ENCODE measurements at places on chromosomes 5 and 9.

- DNase-seq: peak; percentile 5
Measured at GRCh38 chr5:150081541-150082283, 4.6 kb downstream of the CSF1R start.

DNA sequence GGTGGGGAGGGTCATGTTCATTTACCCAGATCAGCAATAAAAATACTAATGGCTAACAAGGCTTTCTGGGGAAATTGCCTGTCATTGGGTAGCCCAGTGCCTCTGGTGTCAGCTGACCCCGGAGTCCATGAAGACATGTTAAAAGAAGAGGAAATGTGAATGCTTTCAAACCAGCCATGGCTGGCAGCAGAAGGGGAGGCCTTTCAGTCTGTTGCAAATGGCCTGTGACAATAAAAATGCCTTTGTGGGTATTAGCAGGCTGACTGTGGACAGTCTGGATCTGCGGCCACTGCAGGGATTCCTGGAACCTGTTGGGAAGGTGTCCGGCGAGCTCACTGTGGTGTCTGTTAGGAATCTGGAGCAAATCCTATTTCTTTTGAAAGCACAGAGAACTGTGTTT, 7.5 kb downstream of the ABL1 start:
- no peak for DNase-seq

GRCh38 chr5:2017540-2018389, 135.0 kb upstream of the IRX4 start:
- DNase-seq: no peak

DNA sequence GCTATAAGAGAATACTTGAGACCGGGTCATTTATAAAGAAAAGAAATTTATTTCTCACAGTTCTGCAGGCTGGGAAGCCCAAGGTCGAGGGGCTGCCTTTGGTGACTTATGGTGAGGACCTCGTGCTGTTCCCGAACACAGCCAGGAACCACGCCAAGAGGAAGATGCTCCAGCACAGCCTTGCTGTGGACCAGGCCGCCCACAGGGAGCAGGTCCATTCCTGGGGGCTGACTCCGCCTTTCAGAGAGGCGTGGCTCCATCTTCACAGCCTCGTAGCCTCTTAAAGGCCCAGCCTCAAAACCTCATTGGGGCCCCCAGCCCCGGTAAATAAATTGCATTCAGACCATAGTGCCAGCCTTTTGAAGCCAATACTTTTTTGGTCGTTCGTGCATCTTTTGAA, 93.5 kb upstream of the CACNA1B start:
- DNase-seq: peak; percentile 58

DNA sequence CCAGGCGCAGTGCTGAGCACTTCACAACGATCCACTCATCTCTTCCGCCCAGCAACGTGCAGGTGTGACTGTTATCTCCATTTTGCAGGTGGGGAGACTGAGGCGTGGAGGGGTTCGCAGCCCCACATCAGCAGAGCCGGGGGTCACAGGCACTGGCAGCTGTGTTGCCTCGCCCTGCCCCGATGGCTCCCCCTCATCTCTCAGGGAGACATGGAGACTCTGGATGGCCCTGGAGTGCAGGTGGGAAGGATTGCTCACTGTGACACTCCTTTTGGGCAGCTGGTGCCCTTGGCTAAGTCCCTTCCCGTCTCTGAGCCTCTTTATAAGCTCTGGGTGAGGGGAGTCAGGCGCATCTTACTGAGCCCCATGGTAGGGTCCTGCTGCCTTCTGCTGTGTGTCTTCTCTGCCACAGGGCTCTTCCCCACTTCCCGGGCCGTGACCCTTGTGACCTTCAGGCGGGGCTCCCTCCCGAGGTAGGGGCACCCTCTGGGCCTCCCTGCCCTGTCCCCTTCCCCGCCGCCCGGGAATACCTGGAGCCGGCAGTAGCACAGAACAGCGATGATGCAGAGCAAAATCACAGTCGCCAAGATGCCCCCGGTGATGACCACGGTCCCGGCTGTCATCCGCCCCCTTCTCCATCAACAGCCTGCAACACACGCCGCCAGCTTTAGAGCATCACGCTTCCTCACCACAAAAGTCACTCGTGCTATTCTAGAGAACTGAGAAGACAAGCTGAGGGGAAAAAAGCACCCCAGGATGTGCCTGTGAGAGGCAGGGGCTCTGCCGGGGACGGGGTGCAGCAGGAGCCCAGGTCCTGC, 29.4 kb downstream of the FAM163B start:
- DNase-seq: no peak

- no peak for DNase-seq
Measured at GRCh38 chr5:6377582-6377904, 804 bp downstream of the MED10 start.

- DNase-seq: no peak
Measured at GRCh38 chr9:87701931-87702421, 23.9 kb upstream of the CTSL start.

DNA sequence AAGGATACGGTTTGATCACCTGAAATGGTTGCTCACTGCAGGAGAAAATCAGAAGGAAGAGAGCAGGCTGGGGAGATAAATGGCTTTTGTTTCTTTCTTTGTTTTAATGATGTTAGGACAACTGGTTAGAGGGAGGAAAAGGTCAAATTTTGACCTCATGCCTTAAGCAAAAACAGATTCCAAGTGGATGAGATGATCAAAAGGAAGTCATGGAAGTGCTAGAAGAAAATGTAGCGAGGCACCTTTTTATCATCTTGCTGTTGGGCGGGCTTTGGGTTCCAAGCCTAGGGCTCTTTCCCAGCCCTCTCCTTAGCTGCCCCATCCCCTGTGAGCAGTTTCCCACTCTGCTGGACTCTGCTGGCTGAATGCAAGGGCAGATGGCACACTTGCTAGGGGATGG, 127.9 kb downstream of the ADAMTS2 start:
- no peak for DNase-seq

GRCh38 chr9:16281707-16282106, 588.8 kb downstream of the BNC2 start:
- no peak for DNase-seq

- no peak for DNase-seq
Measured at GRCh38 chr5:78126536-78126935, 168.0 kb downstream of the AP3B1 start.

DNA sequence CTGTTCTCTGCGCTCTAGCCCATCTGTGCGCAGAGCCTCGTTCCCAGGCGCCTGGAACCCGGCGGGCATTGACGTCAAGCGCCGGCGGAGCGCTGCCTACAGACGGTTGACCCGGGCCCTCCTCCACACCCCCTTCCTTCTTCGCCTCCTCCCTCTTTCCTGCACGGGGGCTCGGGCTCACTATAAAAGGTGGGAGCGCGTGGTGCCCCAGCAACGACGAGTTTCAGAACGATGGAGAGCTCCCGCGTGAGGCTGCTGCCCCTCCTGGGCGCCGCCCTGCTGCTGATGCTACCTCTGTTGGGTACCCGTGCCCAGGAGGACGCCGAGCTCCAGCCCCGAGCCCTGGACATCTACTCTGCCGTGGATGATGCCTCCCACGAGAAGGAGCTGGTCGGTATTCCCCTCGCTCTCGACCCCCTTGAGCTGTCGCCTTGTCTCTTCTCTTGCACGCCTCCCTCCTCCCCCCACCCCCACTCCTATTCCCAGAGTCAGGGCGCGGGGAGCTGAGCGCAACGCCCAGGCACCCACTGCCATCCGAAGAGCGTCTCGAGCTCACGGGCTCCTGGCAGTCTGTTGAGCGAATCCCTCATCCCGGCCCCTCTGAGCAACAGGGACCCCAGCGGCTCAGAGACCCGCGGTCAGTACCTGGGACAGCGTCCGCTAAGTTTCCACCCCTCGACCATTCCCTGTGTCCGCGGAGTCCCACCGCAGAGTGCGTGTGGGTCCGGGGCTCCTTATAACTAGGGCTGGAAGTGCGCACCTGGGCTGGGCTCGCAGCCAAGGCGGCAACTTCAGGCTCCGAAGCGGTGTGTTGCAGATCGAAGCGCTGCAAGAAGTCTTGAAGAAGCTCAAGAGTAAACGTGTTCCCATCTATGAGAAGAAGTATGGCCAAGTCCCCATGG, at the start of gene CARTPT:
Gene CARTPT (plus strand): TSS at position 213 of the 902 bp plus-strand sequence. CDS start 19 bp downstream, at position 232.
- no peak for DNase-seq

GRCh38 chr9:76603448-76603895, 144.5 kb downstream of the GCNT1 start:
- no peak for DNase-seq

DNA sequence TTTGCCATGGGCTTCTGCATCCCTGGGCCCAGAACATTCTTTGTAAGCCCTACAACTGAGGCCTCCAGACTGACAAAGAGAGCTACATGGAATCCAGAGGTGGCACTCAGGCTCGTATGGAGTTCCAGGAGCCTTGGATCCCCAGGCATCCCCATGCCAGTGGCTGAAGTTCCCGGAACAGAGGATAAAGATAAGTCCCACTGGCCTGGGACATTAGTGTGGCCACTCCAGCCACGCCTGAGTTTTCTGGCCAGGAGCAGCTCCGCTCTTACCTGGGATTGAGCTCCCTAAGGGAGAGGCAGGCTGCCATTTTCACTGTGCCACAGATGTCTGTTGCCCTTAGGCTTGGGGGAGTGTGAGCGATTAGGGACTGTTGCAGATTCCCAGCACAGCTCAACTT, 656.3 kb upstream of the FAM174A start:
- no peak for DNase-seq

Data from 8988T (cell line).